ENCODE measurements at places on chromosomes 4 and X.

DNA sequence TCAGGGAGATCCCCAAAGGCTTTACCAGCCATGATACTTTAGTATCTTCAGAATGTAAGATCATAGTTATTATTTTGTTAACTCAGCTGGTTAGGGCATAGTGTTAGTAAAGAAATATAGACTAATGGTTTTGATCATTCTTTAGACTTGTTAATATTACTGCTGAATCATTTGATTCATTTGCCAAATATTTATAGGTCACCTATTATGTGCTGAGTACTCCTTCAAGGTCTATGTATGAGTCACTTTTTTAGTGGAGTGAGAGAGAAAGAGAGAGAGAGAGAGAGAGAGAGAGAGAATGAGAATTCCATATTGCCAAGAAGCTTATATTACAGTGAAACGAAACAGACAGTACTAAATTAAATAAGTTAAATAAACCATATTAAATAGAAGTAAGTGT is 110.3 kb downstream of the UBE2NL start:
- no peak for DNase-seq

- no peak for DNase-seq
Observed at GRCh38 chrX:39852491-39852890, 245.3 kb downstream of the BCOR start.

DNA sequence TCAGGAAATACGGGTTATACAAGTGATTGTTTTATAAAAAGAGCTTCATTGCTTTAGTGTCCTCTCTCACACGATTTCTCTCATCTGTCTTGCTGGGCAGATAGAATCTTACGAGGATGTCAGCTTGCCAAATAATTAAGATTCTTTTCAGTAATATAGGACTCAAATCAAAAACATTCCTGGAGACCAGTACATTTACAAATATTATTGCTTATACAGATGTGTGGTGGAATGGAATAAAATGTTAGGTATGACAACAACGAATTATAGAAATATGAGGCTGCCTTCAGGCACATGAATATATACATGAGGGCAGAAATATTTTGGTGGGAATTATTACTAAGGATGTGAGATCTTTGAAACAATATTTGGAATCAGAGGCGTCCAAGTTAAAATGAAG is 88.9 kb downstream of the GC start:
- no peak for DNase-seq

- DNase-seq: no peak
Observed at GRCh38 chr4:113499166-113499565, 262.4 kb downstream of the CAMK2D start.

DNA sequence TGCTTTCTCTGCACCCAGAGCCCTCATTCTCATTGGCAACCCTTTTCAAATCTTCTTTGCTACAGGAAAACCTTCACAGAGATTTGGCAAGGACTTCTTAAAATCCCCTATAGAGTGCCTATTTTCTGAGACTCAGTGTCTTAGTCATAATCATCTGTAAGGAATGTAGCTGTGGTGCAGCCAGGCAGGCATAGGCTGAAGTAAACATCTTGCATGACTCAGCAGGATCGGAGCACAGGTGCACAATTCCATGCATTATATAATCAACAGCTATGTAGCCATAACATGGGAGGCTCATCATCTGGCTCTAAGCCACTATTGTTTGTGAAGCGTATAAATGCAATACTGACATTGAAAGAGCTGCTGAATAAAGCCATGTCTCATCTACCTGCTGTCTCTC is 368.8 kb downstream of the MAGEE1 start:
- DNase-seq: no peak
